ENCODE measurements at places on chromosomes 12 and 14.

GRCh38 chr14:59320763-59321625 lies 132.5 kb downstream of the DAAM1 start:
- no peak for DNase-seq

GRCh38 chr12:38998887-38999482 lies 93.6 kb upstream of the CPNE8 start:
- no peak for DNase-seq

DNA sequence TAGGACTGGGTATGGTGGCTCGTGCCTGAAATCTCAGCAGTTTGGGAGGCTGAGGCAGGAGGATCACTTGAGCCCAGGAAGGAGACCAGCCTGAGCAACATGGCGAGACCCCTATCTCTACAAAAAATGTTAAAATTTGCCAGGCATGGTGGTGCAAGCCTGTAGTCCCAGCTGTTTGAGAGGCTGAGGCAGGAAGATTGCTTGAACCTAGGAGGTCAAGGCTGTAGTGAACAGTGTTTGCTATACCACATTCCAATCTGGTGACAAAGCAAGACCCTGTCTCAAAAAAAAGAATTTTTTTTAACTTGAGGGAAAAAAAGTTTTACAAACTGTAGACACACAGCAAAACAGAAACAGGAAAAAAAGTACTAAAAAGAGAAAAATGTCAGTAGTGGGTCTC lies 2.3 kb upstream of the MAP3K9 start:
- no peak for DNase-seq

GRCh38 chr14:98957211-98958047 lies 314.6 kb downstream of the BCL11B start:
- DNase-seq, result no peak

Measured in stimulated activated naive CD4-positive, alpha-beta T cell (primary cell).